ENCODE measurements at places on chromosomes 12 and 14.

GRCh38 chr12:24772813-24773212, 176.1 kb downstream of the BCAT1 start:
- no peaks in the 10 kb centered on the region for H3K4me1 ChIP-seq
- H3K27me3 ChIP-seq, result no peaks in the 10 kb centered on the region
- no peaks in the 10 kb centered on the region for H3K36me3 ChIP-seq
- H3K4me3 ChIP-seq, result no peak overlapping the region

DNA sequence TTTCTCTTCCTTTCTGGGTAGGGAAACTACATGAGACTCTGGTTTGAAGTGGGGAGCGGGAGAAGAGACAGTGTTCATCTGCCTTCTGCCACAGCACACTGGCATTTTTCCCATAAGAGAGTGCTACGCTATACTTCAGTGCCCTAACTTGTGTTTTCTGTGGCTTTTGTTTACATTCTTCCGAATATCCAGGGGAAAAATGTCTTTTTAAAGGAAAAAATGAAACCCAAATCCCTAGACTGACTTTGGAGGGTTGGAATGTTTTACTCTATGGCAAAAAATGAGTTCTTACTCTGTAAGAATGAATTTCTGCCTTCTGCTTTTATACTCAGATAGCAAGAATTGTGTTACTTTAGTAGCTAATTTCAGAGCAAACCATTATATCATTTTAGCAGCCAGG, 88.1 kb upstream of the TMEM263 start:
- peaks cover 5% of the 10 kb centered on the region for H3K4me1 ChIP-seq
- peaks cover 4% of the 10 kb centered on the region for H3K36me3 ChIP-seq
- H3K27ac ChIP-seq, result no peak overlapping the region
- no peak overlapping the region for H3K4me3 ChIP-seq
- H3K27me3 ChIP-seq, result no peaks in the 10 kb centered on the region

- no peaks in the 10 kb centered on the region for H3K27me3 ChIP-seq
- no peak for DNase-seq
- no peak overlapping the region for H3K4me3 ChIP-seq
- no peak overlapping the region for H3K27ac ChIP-seq
- H3K36me3 ChIP-seq, result no peaks in the 10 kb centered on the region
- peaks cover 2% of the 10 kb centered on the region for H3K4me1 ChIP-seq
Observed at GRCh38 chr12:45587877-45588533, 141.5 kb upstream of the ARID2 start.

DNA sequence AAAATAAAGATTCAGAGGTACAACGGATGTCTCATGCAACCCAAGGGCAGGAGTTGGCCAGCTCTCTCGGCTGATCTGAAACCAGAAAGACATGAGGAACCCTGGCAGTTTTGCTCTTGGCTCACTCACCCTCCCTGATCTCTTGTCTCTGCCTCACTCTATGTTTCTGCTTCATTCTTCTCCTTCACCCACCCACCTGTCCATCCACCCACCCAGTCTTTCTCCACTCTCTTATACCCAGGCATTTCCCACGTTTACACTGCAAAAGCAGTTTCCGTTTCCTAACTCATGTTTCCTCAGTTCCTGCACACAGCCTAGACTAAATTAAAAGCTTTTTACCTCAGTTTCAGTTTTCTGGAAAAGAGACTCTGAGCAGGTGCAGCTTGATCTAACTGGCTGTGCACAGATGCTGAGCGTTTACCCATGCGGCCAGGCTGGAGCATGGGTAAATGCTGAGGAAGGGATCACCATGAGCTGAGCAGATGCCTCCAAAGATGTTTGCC, 157.6 kb downstream of the PRKCH start:
- H3K27me3 ChIP-seq, result no peaks in the 10 kb centered on the region
- H3K36me3 ChIP-seq, result no peaks in the 10 kb centered on the region

DNA sequence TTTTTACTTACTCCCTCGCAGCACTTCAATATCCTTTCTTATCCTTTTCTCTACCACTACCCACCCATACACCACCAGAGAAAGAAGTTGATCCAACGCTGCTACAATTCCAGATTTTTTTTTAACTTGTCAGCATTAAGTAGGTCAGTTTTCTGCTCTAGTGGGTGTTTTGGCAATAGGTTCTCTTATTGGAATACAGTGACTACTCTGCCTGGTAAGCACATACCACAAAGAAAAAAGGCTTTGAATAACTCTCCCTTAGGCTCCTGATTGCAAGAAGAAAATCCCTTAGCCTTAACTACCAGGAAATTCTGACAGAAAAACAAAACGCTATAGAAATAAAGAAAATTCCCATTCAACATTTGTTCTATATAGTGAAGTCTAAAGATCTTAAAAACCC, 72.0 kb downstream of the NUMB start:
- no peaks in the 10 kb centered on the region for H3K36me3 ChIP-seq
- H3K27me3 ChIP-seq, result no peaks in the 10 kb centered on the region
- no peak overlapping the region for H3K4me3 ChIP-seq

- H3K4me3 ChIP-seq, result no peak overlapping the region
- DNase-seq, result no peak
- no peak overlapping the region for H3K27ac ChIP-seq
- H3K36me3 ChIP-seq, result no peaks in the 10 kb centered on the region
- H3K4me1 ChIP-seq, result no peaks in the 10 kb centered on the region
Observed at GRCh38 chr12:126547905-126548304, 1482.7 kb downstream of the AACS start.

DNA sequence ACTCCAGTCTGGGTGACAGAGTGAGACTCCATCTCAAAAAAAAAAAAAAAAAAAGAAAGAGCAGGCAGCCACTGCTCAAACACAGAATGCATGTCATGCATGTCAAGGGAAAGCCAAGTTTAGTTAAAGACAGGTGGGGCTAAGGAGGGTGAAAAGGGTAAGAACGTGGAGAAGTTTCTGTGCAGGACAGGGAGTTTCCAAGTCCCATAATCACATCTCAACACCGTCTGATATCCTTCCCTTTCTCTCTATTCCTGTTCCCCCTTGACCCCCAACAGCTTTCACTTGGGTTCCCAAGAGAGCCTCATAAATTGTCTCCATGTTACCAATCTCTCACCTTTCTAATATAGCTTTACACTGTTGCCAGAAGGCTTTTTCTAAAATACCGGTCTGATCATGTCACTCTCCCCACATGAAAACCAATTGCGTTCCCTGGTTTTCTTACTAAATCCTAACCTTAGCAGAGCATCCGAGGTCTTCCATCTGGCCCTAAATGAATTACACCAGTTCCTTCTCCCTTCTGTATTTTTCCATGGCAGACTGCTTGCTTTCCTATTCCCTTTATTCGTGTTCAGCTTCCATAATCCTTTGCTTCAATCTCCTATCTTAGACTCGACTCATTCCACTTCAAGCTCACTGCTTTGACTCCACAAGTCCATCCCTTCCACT, 37.0 kb downstream of the LIMA1 start:
- no peaks in the 10 kb centered on the region for H3K36me3 ChIP-seq
- H3K4me3 ChIP-seq, result no peak overlapping the region
- H3K4me1 ChIP-seq, result peaks cover 11% of the 10 kb centered on the region
- DNase-seq, result no peak
- H3K27me3 ChIP-seq, result no peaks in the 10 kb centered on the region

- peak; percentile 90 for DNase-seq
- no peak overlapping the region for H3K4me3 ChIP-seq
- H3K27ac ChIP-seq, result no peak overlapping the region
- H3K27me3 ChIP-seq, result no peaks in the 10 kb centered on the region
Observed at GRCh38 chr12:30806989-30807694, 52.4 kb upstream of the CAPRIN2 start.

- no peaks in the 10 kb centered on the region for H3K36me3 ChIP-seq
- H3K27ac ChIP-seq, result no peak overlapping the region
- H3K27me3 ChIP-seq, result no peaks in the 10 kb centered on the region
- DNase-seq, result peak; percentile 34
- H3K4me1 ChIP-seq, result peaks cover 27% of the 10 kb centered on the region
Observed at GRCh38 chr12:3137268-3137781, 60.1 kb downstream of the TSPAN9 start.

GRCh38 chr12:98791406-98791805, 146.3 kb downstream of the APAF1 start:
- H3K4me3 ChIP-seq, result no peak overlapping the region
- H3K4me1 ChIP-seq, result peaks cover 16% of the 10 kb centered on the region
- no peak for DNase-seq
- H3K27ac ChIP-seq, result no peak overlapping the region
- H3K36me3 ChIP-seq, result no peaks in the 10 kb centered on the region

GRCh38 chr12:64229240-64229639, 7.1 kb upstream of the KICS2 start:
- H3K27ac ChIP-seq, result no peak overlapping the region
- H3K4me1 ChIP-seq, result no peaks in the 10 kb centered on the region
- no peak overlapping the region for H3K4me3 ChIP-seq
- no peaks in the 10 kb centered on the region for H3K27me3 ChIP-seq
- DNase-seq, result no peak

DNA sequence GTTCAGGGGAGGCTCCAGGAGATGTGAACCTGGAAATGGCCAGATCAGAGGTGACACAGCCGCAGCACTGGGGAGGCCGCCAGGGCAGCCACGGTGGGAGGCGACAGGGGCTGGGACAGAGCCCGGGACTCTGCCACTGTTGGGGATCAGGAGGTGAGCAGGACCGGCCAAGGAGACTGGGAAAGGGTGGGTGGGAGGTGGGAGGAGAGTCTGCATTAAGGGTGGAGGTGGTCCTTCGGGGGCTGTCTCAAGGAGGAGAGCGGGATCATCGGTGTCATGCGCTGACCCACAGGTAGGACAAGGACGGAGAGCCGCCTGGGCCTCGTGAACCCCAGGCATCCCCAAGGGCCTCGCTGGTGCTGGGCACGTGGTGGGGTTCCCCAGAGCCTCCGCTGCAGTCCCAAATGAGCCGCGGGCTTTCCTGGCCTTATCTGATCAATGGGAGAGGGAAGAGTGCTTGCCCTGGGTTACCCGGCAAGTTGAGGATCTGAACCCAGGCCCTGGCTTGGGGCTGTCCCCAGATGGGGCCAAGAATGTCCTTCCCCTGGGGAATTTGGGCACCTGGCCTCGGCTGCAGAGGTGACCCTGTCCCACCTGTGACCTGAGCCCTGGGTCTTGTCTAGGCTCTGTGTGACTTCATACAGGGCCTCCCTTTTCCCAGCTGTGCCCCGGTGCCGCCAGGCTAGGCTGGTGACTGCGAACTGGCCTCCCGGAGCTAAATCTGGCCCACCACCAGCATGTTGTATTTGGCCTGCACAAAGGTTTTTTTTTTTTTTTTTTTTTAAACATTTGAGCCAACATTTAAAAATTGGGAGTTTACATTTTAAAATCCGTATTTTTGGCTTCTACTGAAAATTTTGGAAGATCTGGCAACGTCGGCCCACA, 13.2 kb downstream of the BEGAIN start:
- no peak overlapping the region for H3K27ac ChIP-seq
- H3K27me3 ChIP-seq, result peaks cover 47% of the 10 kb centered on the region
- no peaks in the 10 kb centered on the region for H3K4me1 ChIP-seq
- H3K4me3 ChIP-seq, result no peak overlapping the region
- DNase-seq, result no peak
- H3K36me3 ChIP-seq, result no peaks in the 10 kb centered on the region

DNA sequence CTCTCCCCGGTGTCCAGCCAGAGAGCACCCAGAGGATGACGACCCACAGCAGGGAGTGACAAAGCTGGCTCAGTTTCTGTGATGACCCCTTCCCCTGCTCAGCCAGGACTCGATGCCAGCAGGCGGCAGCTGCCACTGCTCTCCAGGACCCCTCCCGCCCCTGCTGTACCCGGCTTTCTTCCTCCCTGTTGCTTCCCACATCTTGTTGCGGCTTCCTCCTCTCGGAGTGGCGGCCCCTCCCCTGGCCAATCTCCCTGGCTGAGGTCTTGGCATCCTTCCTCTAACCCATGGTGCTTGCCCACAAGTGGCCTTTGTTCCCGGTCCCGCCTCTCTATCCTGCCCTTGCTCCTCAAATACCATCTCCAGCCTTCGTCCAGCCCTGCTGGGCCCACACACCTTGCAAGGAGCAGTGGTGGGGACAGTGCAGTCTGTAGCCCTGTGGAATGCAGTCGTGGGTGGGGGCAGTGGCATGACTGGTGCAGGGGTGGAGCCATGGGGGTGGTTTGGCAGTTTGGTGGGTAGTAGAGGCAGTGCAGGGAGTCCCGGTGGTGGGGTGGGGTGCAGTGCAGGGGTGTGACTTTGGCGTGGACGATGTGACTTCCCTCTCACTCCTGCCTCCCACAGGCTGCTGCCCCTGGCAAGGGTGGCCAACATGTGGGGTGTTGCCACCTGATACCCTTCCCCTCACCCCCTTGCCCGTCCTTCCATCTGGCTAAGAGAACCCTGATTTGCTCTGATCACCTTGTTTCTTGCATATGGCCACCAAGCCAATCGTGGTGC, 16.3 kb upstream of the BEGAIN start:
- no peaks in the 10 kb centered on the region for H3K4me1 ChIP-seq
- H3K4me3 ChIP-seq, result no peak overlapping the region
- peaks cover 15% of the 10 kb centered on the region for H3K27me3 ChIP-seq
- H3K27ac ChIP-seq, result no peak overlapping the region

- H3K27ac ChIP-seq, result no peak overlapping the region
- H3K4me1 ChIP-seq, result peaks cover 7% of the 10 kb centered on the region
- no peak for DNase-seq
- peaks cover 19% of the 10 kb centered on the region for H3K36me3 ChIP-seq
Observed at GRCh38 chr12:122312926-122313325, 46.6 kb upstream of the VPS33A start.

GRCh38 chr12:23742574-23742973, 206.9 kb downstream of the SOX5 start:
- peaks cover 2% of the 10 kb centered on the region for H3K36me3 ChIP-seq
- no peak overlapping the region for H3K27ac ChIP-seq
- peaks cover 6% of the 10 kb centered on the region for H3K4me1 ChIP-seq
- DNase-seq, result no peak
- H3K27me3 ChIP-seq, result no peaks in the 10 kb centered on the region
- H3K4me3 ChIP-seq, result no peak overlapping the region

DNA sequence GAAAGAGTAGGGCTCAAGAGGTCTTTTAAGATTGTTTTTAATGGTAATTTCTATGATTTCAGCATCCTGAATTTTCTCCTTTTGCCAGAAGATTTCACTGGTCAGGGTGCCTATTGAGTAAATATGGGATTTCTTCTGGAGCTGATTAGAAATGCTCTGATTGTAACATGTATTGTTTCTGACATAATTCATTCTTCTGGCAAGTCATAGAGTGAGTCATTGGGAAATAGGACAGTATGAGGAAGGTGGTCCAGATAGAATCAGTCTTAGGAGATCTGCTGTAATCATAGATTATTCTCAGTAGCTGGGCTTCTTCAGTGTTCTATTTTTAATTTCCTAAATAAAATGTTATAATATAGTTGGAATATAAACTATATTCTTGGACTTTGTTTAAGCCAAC, 182.0 kb upstream of the NAV3 start:
- H3K27ac ChIP-seq, result no peak overlapping the region
- no peak for DNase-seq
- H3K27me3 ChIP-seq, result no peaks in the 10 kb centered on the region
- H3K36me3 ChIP-seq, result no peaks in the 10 kb centered on the region

DNA sequence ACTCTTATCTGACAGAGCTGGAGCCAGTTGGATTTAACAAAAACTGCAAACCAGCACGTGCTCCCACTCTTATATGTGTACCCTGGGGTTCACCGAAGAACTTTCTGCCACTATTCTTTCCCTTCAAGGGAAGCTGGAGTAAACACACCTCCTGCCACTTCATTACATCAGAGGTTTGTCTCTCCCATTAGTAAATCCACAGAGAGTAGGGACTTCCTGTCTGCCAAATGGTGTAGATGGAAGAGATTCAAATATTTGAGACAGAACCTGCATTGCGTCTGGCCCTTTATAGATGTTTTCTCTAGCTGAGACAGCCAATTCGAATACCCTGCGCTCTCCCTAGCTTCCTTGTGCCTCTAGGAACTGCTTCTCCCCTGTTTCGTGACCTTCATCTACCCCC, 29.1 kb upstream of the AEBP2 start:
- H3K27me3 ChIP-seq, result no peaks in the 10 kb centered on the region
- no peak overlapping the region for H3K4me3 ChIP-seq
- no peak for DNase-seq
- no peaks in the 10 kb centered on the region for H3K36me3 ChIP-seq
- peaks cover 5% of the 10 kb centered on the region for H3K4me1 ChIP-seq

Data from cardiac muscle cell (in vitro differentiated cells and primary cell).